AML-193 (cell line): ENCODE measurements at places on chromosomes 5 and 9.
A peak's percentile ranks its signal among the peaks of the same experiment; 100 is the strongest.

- no peak for DNase-seq
These were observed 120.7 kb upstream of the OTULINL start for GRCh38 chr5:14460844-14461398.

- DNase-seq: no peak
These were observed 643.6 kb downstream of the ACTL7B start for GRCh38 chr9:108212184-108212583.

DNA sequence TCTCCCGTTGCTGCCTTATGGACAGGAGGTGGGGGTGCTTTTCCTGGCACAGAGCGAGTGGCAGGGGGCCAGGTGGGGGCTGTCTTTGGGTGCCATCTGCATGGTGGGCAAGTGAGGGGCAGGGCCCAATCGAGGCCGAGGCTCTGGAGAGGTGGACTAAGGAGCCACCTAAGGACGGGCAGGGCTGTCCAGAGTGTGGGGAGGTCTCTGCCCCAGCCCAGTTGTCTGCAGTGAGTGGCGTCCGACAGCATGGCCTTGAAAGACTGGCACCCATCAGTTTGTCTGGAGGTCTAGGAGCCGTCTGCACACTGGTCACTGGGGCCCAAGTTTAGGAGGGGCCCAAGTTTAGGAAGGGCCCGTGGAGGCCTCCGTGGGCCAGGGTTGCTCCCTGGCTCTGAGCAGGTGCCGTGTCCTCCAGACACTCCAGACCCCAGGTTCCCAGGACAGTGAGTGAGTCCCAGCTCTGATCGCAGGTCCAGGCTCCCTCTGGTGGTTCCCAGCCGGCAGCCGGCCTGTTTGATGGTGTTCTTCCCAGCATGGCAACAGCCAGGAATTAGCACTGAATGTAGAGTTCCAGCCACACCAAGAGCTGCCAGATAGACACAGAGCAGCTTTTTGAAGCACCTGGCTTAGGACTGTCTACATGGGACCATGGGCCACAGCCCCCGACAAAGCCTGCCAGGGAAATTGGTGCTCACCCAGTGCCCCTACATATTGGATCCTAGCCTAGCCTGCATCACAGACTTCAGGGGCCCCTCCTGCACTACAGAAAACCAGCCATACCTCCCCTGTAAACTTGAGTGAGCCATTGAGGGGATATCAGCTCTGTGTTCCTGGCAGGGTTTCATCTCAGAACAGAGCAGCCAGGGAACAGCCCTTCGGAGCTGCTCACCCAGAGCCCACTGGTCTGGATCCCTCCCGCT is 120.9 kb downstream of the WNK2 start:
- DNase-seq: no peak

DNA sequence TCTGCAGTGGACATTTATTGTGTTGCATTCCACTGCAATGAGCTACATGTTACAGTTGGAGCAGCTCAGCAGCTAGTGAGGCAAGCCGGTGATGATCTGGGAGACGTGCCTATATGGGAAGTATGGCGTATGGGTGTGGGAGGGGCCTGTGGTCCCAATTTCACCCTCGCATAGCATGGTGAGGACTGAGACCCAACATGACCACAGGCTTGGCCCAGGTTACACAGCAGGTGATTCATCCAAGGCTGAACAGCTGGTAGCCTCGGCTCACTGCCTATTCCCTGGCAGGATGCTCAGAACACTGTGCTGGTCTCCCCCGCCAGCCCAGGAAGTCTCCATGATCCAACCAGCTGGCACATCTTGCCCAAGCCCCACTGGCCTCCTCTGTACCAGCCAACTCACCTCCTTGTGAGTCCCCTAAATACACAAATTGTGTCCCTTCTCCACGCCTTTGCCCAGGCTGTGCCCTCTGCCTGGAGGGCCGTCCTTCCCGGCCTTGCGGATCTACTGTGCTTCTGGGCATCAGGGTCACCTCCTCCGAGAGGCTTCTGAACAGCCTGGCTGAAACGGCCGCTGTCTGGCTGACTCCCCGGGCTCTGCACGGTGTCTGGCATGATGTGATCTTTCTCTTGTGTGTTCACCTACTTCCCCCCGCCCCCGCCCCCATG is 81.4 kb downstream of the NSUN2 start:
- DNase-seq: no peak

GRCh38 chr5:54224103-54224826 is 86.1 kb downstream of the ARL15 start:
- no peak for DNase-seq

GRCh38 chr5:57859626-57860025 is 377.0 kb upstream of the ACTBL2 start:
- no peak for DNase-seq

- no peak for DNase-seq
These were observed 112.3 kb upstream of the ADAMTSL1 start for GRCh38 chr9:18361646-18362045.

- DNase-seq: peak; percentile 76
These were observed 21.3 kb downstream of the KCTD16 start for GRCh38 chr5:144191998-144192397.

GRCh38 chr5:167915237-167915636 is 376.2 kb upstream of the WWC1 start:
- no peak for DNase-seq

DNA sequence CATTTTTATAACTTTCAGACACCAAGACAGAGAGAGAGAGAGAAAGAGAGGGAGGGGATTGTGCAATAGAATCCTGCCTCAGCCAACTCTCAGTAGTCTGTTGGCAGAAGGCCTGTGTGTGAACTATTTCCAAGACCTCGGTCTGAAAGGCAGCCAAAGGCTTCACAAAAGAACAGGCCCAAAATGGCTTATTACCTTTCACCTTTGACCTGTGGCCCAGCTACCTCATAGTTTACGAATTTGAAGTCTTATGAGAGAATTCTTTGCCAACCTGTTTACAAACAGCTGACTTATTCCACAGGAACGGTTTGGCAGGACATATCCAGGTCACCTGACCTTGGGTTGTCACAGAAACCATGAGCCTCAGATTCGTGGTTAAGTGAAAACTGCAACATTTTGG is 48.6 kb downstream of the NR2F1-AS1 start:
- peak; percentile 9 for DNase-seq

- DNase-seq: no peak
These were observed 32.8 kb downstream of the GALNT10 start for GRCh38 chr5:154223320-154223719.

DNA sequence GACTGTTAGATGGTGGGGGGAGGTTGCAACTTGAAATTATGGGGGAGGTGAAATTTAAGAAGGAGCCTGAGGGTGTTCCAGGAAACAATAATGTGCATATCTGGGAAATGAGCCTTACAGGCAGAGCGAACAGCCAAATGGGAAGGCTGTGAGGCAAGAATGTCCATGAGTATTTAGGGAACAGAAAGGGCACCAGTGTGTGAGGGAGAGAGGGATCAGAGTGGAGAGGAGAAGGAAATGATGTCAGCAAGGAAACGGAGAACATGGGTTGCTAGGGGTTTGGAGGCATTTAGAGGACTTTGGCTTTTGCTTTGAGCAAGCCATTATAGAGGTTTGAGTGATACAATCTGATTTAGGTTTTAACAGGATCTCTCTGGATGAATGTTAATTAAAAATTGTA is 285.4 kb downstream of the TLE4 start:
- no peak for DNase-seq

GRCh38 chr5:113278976-113279375 is 155.8 kb downstream of the TSSK1B start:
- no peak for DNase-seq

GRCh38 chr5:124659798-124660197 is 86.6 kb downstream of the ZNF608 start:
- no peak for DNase-seq

- no peak for DNase-seq
These were observed 3.4 kb downstream of the FNBP1 start for GRCh38 chr9:130039528-130040147.

- DNase-seq: no peak
These were observed 16.4 kb downstream of the SH3GLB2 start for GRCh38 chr9:129011761-129012181.

DNA sequence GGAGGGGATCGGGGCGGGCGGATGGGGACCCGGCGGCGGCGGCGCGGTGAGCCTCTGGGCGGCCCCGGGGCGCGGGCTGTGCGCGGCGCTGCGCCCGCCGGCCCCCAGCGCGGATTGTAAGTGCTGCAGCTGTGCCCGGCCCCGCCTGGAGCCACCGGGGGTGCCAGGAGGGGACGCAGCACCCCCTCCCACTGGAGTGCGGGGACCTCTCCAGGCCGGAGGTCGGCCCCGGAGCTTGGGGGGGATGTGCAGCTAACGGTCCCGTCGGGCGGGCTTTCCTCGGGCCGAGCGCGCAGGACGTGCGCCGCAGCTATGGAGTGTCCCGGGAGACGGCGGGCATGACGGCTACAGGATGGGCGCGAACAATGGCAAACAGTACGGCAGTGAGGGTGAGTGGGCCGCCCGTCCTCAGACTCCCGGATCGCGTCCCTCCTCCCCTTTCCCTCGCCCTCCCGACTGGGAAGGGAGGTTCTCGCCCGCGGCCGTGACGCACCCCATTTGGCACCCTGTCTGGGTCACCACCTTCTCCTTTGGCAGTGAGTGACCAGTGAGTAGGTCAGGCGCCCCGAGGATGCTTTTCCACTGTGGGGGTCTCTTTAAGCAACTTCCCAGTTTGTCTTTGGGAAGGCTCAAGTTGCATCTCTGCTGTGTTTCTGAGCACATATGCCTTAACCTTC is 483 bp downstream of the FBXL7 start:
- no peak for DNase-seq

DNA sequence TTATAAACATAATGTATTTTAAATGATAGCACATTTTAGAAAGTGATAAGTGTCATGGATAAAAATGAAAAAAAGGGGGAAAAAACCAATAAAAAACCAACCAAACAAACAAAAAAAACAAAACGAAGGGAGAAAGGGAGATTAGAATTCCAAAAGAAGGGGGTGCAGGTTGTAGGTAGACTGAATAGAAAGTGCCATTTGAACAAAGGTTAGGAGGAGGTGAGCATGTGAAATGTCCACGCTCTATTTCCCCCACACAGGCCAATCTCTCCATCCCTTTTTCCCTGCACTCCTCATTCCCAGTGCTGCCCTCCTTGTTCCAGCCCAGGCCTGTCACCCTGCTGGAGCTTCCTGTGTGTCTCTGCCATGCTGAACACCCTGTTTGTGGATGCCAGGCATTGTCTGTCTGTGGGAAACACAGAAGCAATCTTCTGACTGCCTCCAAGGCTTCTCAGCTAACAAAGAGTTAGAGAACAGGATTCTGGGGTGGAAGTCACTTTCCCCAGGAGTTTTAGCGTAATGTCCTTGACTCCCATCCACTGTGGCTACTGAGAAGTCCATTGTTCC is 138.8 kb downstream of the ADAMTS16 start:
- no peak for DNase-seq

- no peak for DNase-seq
These were observed 6.2 kb upstream of the LIFR start for GRCh38 chr5:38562444-38563210.

- DNase-seq: no peak
These were observed 60.1 kb downstream of the SEMA6A start for GRCh38 chr5:116514421-116514970.

DNA sequence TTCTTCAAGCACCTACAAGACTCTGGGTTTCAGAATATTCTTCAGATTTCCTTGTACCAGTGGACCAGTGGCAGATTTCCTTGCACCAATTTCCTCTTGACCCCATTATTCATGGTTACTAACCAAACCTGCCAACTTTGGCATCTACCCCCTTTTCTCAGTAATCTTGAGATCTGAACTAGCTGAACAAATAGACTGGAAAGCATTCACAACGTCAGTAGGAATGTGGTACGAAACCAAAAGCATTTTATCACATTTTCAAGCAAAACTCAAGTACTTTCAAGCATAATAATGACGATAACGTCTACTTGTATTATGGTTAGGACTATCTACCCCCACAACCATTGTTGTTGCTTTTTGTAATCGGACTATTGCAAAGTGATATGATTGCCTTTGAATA is 1217.3 kb downstream of the PTPRD start:
- no peak for DNase-seq

GRCh38 chr9:36298566-36298965 is 40.3 kb upstream of the GNE start:
- DNase-seq: no peak

GRCh38 chr5:13919087-13919486 is 25.4 kb downstream of the DNAH5 start:
- DNase-seq: no peak

DNA sequence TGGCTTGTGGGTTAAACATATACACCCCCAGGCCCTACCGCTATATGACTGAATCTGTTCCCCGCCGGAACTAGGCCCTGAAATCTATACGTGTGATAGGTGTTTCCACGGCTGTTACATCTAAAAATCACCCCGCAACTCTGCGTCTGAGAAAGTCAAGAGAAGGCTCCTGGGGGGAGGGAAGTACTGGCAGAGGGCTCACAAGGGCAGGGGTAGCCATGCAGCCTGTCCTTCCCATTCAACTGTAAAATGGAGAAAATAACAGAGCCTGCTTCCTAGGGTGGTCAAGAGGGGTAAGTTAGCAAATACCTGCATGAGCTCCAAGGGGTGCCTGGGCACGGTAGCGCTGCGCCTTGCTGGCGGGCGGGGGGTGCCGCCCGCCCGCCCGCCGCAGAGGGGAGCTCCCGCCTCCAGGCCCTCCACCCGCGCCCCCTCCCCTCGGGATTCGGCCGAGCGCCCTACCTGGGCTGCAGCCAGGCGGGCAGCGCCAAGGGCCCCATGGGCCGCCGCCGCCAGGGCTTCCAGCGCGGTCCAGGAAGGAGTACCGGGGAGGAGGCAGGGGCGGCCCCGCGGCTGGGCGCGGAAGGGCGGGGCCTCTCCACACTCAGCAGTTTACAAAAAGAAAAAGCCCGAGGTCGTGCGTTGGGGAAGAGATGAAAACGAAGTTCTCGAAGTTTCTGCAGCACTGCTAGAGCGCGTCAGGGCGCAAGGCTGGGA is at the start of gene HACD4:
Gene HACD4 (minus strand): TSS at position 550 of the 717 bp plus-strand sequence. CDS start 50 bp downstream, at position 500.
- peak; percentile 56 for DNase-seq

DNA sequence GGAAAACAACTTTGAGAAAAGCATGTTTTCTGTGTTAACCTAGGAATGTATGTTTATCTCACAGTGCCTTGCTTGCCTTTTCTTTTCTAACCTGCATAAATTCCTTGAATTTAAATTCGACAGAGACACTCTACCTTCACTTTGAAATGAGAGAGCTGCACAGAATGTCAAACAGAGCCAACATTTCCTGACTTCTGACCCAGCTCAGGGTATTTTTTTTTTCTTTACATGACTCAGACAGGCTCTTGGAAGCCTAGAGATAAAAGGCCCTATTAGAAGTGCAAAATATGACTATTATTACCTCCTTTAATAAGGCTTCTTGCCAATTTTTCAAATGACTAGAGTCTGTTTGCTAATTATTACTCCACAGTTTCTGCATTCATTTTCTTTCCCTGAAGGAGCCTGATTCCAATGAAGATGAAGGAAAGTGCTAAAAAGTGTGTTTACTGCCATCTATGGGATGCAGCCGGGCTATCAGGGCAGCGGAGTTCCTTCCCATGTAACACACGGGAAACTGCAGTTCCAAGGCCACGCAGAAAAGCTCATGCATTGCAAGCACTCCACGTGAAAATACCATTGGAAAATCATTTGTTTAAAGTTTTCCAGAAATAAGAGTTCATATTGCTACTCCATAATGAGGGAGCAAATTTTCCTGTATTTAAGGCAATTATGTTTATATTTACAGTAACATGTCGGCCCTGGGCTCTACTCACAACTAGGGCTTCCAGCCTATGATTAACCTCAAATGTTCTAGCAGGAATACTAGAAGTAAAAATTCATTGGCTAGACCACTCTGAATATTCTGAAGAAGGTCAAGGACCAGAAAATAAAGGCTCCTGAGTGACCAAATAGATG is 485.6 kb downstream of the ZSWIM6 start:
- DNase-seq: no peak
